ENCODE measurements at places on chromosomes 11 and 22.

DNA sequence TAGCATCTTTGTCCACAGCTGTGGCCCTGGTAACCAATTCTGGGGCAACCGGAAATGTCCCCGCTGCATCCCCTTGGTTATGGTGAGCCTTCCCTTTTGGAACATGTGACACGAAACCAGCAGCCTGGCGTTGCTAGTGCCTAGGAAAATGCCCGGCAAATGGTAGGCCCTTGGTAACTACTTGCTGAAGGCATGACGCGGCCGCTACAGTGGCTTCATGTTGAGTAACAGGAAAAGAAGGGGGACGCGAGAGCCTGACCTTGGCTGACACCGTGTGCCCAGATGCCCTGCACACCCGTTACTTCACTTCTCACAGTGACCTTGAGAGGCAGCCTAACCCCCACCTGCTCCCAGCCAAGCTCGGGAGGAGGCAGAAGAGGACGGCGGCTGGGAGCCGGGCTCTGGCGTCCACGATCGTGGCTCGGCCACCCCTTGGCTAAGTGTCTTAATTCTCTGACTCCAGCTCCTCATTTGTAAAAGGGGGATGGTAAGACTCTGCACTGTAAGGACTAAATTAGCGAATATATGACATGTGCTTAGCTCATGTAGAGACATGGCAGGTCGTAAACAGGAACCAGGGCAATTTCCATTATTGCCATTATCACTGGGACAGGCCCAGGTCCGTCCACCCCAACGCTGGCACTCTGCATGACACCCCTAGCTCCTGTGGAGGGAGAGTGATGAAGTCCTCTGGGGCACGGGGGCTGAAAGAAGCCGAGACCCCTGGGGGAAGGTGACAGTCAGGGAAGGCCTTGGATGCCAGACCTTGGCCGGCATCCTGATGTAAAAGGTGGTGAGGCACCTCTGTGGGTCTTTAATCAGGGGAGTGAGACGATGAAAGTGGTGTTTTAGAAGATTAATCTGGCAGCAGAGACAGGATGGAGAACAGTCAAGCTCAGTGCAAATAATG is 18.9 kb downstream of the IFT27 start:
- DNase-seq: no peak

DNA sequence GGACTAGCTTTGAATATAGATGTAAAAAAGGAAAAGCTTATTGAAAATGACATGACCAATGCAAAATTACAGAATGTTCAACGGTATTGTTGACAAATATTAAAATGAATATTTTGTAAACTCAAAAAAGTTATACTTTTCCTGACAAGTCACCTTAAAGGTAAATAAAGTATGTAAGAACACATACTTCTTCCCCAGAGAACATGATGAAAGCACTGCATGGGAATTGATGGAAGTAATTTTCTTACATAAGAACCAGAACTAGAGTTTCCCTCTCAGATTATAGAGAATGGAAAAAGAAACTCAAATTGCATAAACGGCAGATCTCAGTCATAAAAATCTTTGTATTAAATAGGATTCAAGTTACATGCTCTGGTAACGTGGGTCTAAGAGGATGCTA is at the start of gene OR4P4:
TSS of gene OR4P4 (plus strand) at position 301 of the 400 bp plus-strand sequence.
- no peak for DNase-seq

GRCh38 chr11:42951266-42951665 is 360.5 kb upstream of the API5 start:
- DNase-seq: no peak

DNA sequence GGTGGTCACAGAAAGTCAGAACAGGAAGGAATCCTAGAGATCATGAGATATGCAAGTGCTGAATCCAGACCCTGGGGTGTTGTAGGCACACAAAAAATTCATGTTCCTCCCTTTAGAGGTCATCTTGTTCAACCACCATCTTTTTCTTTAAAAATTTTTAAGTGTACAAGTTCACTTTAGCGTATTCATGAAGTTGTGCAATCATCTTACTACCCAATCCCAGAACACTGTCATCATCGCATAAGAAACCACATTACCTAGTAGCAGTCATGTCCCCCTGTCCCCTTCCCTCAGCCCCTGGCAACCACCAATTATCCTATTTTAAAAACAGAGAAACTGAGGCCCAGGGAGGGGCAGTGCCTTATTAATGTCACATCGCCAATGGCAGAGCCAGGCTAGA is 20.3 kb upstream of the WNT11 start:
- no peak for DNase-seq

GRCh38 chr22:20267441-20268278 is 458 bp downstream of the RTN4R start:
- no peak for DNase-seq

Measured in stimulated activated CD8-positive, alpha-beta memory T cell treated with anti-CD3 and anti-CD28 coated beads, Interleukin-4, amount 100 ng/mL, for 24 hours (primary cell).